Muscle of leg (tissue), 16 donors: ENCODE measurements at places on chromosomes 16 and 17. TPM values are rescaled to one million over a fixed set of nuclear protein-coding genes. Genes with fewer than 3 reads are reported as not detected.

DNA sequence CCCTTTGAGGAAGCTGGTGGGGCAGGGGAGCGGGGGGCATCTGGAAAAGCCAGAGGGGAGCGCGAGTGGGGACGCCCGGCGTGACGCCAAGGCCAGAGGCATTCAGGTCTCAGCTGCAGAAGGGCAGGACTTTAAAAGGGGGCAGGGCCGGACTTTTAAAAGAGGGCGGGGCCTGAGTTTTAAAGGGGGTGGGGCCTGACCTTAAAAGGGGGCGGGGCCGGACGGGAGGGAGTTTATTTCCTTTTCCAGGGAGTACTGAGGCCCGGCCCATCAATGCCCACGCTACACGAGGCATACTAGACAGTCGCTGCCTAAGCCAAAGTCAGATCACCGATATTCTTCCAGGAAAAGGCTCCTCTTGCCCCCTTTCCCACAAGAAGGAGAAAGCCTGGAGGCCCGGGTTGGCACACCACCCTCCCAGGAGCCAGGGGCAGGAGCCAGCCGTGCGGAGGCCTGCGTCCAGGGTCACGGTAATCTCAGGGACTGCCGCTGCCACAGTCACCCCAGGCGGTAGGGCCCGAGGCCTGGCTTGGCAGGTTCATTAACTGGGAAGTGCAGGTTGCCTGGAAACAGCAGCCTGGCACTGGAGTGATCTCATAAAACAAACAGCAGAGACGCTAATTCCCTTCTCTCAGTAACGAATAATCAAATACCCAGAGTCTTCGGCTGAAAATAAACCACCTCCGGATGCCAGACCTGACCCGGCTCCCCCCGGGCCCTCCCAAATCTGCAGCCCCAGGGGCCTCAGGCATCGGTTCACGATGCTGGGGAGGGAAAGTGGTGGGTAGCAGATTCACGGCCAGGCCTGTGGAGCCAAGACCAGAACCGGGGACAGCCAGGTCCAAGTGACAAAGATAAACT lies 90.7 kb downstream of the TIMM22 start:
- peak; percentile 51 for DNase-seq

GRCh38 chr17:69058165-69058564 lies 2.6 kb downstream of the ABCA9 start:
- DNase-seq: no peak

- no peak for DNase-seq
Observed at GRCh38 chr17:29607557-29608195, 14.7 kb downstream of the ANKRD13B start.

GRCh38 chr17:31089471-31089870 lies 5.3 kb upstream of the NF1 start:
- no peak for DNase-seq

GRCh38 chr16:56438038-56438437 lies 12.7 kb upstream of the AMFR start:
- no peak for DNase-seq

- no peak for DNase-seq
Observed at GRCh38 chr16:31136287-31136662, 748 bp upstream of the PRSS8 start.

SLC5A10 gene
- polyA plus RNA-seq: 0.05 TPM

DNA sequence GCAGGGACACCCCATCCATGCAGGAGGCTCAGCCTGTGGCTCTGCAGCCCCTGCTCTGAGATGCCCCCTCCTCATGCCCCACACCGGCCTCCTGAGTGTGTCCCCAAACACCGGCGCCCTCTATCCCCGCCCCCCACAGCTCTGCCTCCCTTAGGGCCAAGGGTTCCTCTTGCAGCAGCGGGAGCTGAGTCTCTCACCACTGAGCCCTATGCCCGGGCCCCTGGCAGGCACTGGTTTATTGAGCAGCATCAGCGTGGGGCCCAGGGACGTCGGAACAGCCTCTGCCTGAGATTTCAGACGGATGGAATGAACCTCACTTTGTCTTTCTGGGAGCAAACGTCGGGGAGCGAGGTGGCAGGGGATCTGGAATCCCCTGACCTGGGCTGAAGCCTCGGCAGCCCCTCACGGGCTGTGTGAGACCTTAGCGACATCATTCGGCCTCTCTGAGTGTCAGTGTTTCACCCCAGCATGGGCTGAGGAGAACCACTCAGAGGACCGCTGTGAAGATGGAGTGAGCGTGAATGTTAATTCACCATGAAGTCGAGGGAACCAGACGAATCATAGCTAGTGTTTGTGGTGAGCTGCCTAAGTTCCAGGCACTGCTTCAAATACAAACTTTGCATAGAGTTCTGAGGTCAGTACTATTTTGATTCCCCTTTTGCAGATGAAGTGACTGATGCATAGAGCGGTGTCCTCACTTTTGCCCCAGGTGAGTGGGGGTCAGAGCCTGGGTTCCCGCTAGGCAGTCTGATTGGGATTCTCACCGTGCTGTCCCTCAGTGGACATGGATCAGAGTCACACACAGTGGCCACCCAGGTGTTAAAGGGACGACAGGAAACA lies 5.3 kb upstream of the C16orf74 start:
- DNase-seq: no peak

- DNase-seq: peak; percentile 78
Observed at GRCh38 chr17:17351356-17351891, 48.3 kb downstream of the NT5M start.
